IPS-NIHi11 (cell line): ENCODE measurements at places on chromosomes 1 and 21.

GRCh38 chr1:30715216-30715615 is 8.2 kb downstream of the MATN1 start:
- DNase-seq, result no peak

DNA sequence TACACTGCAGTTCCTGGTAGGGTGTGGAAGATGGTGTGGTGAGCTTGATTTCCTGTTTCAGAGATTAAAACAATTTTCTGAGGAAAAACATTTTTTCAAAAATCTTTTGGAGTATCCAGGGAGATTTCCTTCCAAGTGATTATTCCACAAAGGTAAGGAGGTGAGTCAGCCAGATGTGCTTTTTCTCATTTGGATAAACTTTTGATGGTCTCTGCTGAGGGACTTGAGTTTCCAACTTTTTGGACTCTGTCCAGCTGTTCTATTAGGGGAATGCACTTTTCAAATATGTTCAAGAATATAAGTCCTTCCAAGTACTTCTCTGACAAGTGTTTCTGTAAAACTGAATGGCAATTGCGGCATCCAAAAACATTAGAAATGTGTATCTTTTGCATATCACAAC is 628.8 kb upstream of the ADAMTS5 start:
- DNase-seq, result no peak

GRCh38 chr1:168114845-168115244 is 21.9 kb downstream of the GPR161 start:
- no peak for DNase-seq

DNA sequence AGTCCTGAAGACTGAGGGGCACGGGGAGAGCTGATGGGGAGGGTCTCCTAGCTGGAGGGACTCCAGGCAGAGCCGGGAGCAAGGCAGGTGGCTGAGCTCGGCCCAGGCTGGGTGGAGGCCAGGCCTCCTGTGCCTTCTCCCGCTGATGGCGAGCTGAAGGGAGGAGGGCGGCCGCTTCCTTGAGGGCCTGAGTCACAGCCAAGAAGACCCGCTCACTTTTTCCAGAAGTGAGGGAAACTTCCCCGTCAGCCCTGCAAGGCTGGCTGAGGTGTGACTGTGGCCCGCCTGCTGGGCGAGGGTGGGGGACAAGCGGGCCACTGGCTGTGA is 1.7 kb upstream of the VWA1 start:
- DNase-seq, result peak; percentile 35

DNA sequence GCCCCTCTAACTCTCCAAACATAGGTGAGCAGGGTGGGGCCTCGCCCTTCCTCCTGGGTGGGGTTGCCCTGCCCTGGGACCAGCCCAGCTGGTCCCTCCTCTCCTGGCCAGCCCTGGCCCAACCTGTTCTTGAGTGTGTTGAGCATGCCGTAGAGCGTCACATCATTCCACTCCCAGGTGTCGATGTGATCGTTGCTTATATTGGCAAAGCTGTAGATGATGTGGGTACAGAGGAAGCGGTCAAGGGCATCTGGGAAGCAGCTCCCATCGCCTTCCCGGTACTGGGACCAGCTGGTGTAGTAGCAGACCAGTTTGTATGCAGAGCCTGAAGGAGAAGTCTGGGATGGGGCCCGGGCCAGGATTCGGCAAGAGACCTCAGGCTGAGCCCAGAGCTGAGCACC is 1.4 kb downstream of the CHI3L1 start:
- no peak for DNase-seq

DNA sequence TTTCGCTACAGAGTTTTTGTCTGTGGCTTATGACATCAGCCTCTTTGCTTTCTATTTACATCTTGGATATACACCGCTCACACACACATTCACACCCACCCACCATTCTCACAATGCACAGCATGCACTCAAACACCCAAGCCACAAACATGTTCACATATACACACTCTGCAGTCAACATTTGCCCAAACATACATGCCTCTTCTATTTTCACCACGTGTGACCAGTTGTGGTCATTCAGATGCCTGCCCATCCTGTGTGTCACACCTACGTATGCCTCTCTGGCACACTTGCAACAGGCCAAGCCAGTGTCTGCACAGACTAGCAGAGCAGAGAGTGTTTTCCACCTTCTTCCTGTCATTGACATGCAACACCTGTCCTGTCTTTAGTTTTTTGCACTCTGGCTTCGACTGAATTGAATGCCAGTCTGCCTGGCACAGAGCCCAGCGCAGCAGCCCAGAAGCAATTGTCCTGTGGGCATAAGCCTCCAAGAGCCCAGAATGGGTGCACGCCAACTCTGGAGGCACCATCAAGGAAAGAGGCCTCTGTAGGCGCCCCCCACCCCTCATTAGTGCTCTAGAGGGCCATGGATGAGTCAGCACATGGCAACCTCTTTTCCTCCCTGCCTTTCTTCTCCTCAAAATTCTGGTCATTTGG is 37.7 kb upstream of the LRRN2 start:
- DNase-seq, result no peak

- DNase-seq, result peak; percentile 16
These were observed 103.6 kb upstream of the SNX7 start for GRCh38 chr1:98557895-98558294.

DNA sequence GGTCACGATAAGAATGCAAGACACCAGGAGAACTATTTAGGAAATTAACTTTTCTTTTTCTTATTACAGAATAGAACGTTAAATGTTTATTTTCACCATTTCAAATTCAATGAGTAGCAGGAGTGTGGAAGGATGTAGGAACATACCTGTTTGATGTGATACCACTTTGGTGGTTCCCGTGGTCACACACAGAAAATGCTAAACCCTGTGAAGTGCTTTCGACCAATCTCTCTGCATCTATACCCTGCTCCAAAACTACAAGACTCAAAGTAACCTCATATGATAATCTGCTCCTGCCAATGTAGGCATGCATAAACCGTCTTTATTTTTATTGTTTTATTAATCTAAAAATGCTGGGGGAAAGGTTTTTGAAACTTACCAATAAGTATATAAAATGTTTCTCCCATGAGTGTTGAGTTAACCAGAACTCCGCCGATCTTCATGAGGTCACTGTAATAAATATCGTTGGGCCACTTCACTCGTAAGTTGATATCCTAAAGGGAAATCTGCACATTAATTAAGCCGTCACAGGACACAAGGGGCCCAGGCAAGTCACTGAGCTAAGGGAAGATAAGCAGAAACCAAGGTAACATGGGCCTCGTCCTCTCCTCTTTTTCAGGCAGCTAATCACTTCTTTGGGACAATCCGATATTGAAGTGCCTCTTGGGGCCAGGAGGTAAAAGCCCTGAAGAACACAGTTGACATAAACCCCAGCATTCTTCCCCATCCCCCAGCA is 60.6 kb downstream of the SIM2 start:
- no peak for DNase-seq

DNA sequence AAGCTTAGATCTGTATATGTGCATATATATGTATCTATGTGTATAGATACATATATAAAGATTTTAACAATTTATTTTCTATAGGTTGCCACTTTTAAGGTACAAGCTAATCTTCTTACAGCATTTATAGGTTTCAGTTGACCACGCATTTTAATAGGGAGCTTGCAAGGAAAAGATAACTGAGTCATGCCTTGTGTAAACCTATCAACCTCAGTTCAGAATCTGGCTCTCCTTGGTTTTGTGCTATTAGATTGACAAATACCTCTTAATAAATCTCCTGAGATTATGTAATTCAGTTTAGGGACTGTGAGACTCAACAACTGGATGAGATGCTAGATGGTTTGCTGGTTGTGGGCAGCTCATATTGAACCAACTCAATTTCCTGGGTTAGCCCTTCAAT is 114.7 kb upstream of the SERBP1 start:
- no peak for DNase-seq

- DNase-seq, result no peak
These were observed 13.4 kb upstream of the NIBAN1 start for GRCh38 chr1:184987696-184988095.

- no peak for DNase-seq
These were observed 163.4 kb upstream of the CACNA1E start for GRCh38 chr1:181319907-181320306.

- no peak for DNase-seq
These were observed 1.8 kb upstream of the OMA1 start for GRCh38 chr1:58548371-58548770.

DNA sequence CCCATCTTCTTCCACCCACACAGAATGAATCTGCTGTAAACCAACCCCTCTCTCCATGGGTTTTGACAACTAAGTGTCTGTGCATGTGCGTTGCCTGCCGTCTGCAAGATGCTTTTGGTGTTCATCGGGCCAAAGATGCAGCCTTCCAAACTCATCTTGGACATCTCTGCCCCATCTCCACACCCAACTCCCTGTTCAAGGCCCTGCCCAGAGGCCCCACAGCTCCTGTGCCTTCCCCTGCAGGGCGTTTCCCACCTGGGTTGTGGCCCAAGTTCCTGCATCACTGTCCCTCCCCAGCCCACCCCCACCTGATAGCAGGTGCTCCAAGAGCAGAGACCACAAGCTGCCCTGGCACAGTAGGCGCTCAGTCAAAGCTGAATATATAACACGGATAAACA is 103.2 kb downstream of the BCAR3 start:
- no peak for DNase-seq

DNA sequence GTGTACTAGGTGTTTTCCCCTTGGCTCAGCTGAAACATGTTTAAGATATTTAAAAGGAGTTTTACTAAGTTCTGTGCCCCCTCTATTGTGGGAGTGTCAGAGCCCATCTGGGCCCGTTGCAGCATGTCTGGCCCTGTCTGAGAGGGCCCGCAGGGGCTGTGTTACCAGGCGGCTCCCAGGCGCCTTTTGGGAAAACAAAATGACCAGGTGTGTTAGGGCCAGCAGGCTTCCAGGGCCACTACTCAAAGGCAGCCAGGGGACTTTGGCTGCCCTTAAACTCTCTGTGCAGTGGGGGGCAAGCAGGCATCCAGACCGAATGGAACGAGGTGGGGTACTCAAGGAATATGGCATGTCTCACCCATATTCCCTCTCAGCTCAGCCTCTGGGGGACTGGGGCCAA is 111.7 kb downstream of the KCNN3 start:
- DNase-seq, result no peak

GRCh38 chr1:157490467-157491165 is 61.7 kb downstream of the FCRL5 start:
- peak; percentile 58 for DNase-seq

- DNase-seq, result no peak
These were observed 2.8 kb upstream of the MTF2 start for GRCh38 chr1:93076268-93076667.

GRCh38 chr1:18575620-18576019 is 55.0 kb upstream of the PAX7 start:
- peak; percentile 93 for DNase-seq

- no peak for DNase-seq
These were observed 350.7 kb downstream of the NTNG1 start for GRCh38 chr1:107491582-107491981.

GRCh38 chr1:93411000-93411399 is 36.9 kb upstream of the FNBP1L start:
- DNase-seq, result peak; percentile 30

DNA sequence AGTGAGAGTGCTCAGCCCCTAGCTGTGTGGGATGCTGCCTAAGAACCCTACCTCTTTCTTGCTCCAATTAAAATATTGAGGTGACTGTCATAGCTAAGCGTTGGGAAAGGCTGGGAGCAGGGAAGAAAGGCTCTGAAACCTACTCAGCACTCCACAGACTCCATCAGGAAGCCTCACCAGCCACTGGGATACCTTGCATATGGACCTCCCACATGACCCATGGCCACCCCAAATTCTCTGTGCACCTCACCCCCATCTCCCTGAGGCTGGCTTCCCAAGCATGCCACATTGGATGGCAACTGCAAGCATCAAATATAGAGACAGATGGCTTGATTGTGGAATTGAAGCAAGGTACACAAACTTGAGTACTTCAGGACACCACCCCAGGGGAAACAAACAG is 41.8 kb downstream of the FLVCR1 start:
- DNase-seq, result no peak

GRCh38 chr1:56204206-56204605 is 375.2 kb downstream of the PLPP3 start:
- no peak for DNase-seq

DNA sequence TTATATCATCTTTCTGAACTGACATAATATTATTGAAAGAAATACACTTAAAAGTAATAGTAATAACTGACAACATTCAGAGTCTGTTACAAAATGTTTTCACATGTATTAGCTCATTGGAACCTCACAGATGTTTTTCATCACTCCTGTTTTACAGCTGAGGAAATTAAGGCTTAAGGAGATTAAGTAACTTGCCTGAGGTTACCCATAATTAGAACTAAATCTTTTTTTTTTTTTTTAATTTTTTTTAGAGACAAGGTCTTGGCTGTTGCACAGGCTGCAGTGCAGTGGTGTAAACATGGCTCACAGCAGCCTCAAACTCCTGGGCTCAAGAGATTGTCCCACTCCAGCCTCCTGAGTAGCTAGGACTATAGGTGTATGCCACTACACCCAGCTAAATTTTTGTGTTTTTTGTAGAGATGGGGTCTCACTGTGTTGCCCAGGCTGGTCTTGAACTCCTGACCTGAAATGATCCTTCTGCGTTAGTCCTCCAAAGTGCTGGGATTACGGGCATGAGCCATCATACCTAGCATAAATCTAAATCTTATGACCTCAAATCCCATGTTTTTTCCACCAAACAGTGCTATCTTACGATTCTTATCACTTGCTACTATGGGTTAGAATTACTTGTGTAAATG is 64.7 kb upstream of the MACF1 start:
- no peak for DNase-seq

DNA sequence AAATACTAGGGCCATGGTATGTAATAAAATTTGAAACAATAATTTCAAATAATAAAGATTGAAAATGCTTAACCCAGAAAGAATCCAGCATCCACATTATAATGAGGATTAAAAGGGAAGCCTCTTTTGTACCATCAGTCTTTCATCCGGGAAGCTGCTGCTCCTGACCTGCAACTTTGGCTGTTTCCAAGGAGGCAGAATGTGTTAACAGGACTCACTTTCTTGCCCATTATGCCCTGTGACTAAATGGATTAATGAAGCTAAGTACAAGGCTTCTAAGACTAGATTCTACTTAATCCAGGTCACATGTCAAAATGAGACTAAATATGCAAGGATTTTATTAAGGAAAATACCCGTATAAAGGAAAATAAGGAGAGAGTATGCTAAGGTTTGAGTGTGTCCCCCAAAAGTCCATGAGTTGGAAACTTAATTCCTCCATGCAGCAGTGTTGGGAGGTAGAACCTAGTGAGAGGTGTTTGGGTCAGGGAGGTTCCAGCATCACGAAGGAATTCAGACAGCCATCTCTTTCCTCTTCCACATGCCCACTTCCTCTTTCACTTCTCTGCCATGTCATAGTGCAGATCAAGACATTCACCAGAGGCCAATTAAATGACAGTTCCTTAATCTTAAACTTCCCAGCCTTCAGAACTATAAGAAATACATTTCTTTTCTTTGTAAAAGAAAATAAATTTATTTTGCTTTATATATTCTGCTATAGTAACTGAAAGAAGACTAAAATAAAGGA is 27.7 kb downstream of the FMO2 start:
- DNase-seq, result no peak

GRCh38 chr1:179253286-179253972 is 24.0 kb upstream of the ABL2 start:
- DNase-seq, result no peak

GRCh38 chr1:26771643-26772321 is 16.0 kb upstream of the PIGV start:
- peak; percentile 37 for DNase-seq
